NCI-H446 (cell line): ENCODE measurements at places on chromosomes 2 and 18.
A peak's percentile ranks its signal among the peaks of the same experiment; 100 is the strongest.

GRCh38 chr2:202353430-202353829 is 22.7 kb upstream of the BMPR2 start:
- no peak for DNase-seq

DNA sequence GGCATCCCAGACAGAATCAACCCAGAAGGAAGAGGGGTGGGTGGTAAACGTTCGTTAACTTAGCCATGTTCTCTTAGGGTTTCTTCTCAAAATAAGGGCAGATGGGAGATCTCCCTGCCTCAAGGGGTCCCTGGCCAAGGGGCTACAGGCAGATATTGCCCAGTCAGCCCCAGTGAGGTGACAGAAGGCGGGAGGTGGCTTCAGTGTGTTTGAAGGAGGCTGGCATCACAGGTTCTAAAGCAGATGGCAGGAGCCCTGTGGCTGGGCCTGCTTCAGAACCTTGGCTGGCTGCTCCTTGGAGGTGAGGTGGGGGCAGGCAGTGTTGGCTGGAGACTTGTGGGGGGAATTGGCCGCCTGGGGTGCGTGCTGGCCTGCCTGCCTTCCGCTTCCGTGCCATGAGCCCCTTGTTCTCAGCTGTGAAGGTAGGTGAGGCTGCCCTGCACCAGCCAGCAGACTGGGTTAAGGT is 23.5 kb downstream of the HPCAL1 start:
- DNase-seq = peak; percentile 32

GRCh38 chr2:217279556-217279955 is 419.7 kb upstream of the TNP1 start:
- DNase-seq = no peak

DNA sequence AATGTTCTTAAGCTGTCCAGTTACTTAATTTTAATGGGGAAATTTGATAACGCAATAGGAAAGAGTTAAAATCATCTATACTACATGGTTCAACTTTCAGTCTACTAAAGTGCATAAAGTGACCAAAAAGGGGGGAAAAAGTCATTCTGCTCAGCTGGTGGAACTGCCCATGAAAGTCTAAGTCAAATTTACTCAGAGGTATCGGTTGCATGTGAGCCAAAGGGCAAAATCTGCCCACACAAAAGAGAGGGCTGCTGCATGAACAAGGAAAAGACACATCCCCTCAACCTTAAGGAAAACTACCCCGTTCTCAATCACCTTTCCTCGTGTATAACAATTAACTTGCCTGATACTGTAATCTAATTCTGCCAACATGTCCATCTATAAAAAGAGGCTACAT is 126.1 kb downstream of the TCF4 start:
- no peak for DNase-seq

DNA sequence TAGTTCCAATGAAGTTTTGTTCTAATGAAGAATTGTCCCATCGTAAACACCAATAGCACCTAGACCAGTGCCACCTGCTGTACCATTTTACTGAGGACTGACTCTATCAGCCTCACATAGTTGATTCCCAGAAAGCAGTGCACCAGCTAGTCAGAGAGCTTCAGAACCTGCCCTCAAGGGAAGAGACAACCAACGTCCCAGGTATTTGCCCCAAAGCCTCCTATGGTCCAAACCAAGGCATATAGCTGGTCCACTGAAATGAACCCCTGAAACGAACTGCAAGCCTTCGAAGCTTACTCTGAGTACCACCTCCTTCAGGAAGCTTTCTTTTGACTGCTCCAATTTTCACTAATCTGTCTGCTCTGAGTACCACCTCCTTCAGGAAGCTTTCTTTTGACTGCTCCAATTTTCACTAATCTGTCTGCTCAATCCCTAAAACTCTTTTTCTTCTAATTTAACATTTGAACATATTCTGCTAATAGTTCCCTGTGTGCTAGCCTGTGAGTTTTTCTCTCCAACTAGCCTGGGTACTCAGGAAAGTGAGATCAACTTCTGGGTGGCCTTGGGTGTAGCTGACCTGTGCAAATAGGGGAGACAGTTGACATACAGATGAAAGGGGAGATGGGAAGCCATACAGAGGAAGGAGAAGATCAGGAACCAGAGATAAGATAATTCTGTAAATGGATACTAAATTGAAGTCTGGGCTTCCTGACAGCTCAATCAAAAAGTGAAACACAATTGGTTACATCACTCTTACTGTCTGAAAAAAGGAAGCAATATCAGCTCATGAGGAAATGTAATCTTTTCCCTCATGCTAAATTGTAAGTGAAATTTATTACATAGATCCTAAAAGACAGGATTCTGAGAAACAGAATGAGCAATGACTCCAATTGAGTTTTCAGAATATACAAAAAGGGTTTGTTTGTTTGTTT is 33.5 kb upstream of the EML4 start:
- no peak for DNase-seq

DNA sequence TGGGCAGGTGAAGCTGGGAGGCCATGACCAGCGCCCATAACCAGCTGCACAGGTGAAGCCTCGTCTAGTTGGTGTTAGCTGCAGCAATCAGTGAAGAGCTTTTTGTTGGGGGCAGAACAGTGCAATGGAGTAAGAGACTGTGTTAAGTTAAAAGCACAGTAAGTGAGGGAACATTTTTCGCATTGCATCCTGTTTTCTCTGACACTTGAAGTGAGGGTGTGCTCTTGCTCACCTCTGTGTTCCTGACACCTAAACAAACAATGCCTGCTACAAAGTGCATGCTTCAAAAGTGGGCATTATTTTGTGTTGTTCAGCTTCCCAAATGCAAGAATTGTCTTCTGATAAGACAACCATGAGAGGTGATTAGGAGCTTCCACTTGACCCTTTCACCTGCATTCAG is 324.0 kb upstream of the ACVR2A start:
- no peak for DNase-seq

- DNase-seq = no peak
These were observed 132.3 kb downstream of the TTC32 start for GRCh38 chr2:19769513-19769912.

DNA sequence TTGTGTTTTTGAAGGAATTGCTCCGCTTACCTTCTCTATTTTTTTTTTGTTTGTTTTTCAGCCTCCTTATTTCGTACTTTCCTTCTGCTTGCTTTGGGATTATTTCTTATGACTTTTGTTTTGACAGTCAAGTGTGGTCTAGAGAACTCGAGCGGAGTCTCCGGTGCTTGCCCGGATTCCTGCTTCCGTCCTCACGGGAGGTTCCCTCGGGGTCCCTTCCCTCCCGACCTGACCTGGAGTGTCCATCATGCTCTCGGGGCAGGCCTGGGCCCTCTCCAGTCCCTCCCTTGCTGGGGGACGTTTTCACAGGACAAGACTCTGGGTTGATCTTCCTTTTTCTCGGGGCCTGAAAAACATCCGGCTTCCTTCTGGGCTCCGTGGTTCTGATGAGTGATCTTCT is 45.9 kb downstream of the CTDP1 start:
- DNase-seq = no peak

DNA sequence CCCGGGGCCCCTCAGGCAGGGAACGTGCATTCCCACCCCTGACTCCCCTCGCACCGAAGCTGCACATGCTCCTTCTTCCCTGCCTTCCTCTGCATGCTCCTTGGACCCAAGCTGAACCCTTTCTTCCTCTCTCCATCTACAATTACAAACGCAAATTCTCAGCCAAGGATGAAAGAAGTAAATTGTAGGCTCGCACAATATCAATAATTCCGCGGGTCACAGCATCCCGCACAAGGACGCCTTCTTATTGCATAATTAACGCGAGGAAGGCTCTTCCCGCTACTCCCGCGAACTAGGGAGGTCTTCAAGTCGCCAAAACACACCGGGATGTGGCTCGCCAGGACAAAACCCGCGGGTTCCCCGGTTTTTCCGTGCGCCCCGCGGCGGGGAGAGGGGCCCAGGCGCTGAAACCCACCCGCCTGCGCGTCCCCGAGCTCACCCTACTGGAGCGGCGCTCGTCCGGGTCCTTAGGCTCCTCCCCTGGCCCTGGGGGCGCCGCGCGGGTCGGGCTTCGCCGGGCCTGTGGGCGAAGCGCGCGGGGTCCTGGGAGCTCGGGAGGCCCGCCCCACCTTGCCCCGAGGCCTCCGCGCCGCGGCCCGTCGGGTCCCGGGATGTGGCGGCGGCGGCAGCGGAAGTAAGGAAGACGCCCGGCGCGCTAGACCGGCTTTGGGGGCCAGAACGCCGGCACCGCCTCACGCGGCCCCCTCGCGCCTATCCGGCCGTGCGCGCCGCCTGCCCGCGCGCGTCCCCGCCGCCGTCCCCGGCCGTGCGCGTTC is at the start of gene CHST10:
Gene CHST10, minus strand, starts transcription at position 734 of the 776 bp plus-strand sequence. CDS start 10,993 bp downstream, outside the sequence.
- peak; percentile 39 for DNase-seq

GRCh38 chr2:239884875-239885274 is 140.3 kb downstream of the NDUFA10 start:
- no peak for DNase-seq

GRCh38 chr2:218033590-218034496 is 31.0 kb upstream of the TNS1 start:
- DNase-seq = no peak

DNA sequence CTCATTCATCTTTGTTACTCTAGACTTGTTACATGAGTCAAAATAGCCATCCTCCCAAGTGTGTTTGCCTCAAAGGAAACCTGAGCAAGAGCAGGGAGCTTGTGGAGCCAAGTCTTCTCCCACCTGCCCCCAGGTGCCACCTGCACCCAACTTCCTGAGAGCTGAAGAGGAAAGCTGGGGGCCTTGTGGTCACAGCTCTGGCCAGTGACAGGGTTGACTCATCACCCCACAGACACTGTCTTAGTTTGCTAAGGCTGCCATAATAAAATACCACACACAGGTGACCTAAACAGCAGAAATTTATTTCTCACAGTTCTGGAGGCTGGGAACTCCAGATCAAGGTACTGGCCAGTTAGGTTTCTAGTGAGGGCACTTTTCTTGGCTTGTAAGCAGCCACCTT is 99.6 kb downstream of the TPGS2 start:
- DNase-seq = no peak

DNA sequence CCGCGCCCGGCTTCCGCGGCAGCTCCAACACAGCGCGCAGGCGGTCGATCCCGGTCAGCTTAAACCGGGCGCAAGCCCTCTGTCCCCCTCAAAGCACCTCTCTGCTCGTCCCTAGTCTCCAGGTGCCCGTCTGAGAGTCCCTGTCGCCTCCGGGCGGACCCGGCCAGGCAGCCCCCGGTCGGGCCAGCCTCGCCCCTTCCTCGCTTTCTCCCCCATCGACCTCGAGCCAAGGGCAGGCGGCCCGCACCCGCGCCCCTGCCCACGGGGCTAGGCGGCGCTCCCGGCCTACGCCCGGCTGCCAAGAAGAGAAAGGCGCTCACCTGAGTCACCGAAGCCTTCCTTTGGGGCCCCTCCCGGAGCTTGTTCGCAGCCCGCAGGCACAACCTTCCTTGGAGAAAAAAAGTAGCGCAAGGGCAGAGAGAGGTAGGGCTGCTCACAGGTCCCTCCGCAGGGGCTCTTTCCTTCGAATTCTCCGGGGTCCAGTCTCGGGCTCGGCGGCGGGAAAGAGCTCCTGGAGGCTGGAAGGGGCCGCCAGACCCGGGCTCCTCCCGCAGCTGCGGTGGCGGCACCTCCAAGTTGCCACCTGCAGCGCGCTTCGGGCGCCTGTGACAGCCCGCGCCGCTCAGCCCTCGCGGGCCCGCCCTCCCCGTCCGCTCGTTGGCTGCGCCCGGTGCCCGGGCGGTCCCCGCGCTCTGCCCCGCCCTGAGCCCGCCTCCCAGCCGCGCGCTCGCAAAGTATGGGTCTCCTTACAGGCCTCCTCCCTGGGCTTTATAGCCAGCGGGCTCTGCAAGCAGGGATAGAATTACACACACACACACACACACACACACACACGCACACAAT is 86.5 kb upstream of the EPB41L3 start:
- peak; percentile 4 for DNase-seq

DNA sequence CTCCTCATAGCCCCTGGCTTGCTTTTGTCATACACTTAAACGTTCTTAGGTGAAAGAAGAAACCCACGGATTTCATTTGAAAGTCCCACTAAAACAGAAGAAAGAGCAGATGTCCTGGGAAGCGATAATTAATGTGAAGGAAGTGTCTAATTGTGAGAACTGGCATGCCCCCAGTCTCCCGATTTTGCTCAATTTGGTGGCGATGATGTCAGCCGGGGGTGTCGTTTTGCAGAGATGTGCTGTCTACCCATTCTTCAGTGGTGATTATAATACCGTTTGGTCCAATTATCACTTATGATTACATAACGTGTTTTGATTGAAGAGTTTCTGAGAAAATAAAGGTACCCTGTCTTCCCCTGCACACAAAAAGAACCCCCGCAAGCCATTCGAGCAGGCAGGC is 103.1 kb downstream of the RTN4 start:
- no peak for DNase-seq

DNA sequence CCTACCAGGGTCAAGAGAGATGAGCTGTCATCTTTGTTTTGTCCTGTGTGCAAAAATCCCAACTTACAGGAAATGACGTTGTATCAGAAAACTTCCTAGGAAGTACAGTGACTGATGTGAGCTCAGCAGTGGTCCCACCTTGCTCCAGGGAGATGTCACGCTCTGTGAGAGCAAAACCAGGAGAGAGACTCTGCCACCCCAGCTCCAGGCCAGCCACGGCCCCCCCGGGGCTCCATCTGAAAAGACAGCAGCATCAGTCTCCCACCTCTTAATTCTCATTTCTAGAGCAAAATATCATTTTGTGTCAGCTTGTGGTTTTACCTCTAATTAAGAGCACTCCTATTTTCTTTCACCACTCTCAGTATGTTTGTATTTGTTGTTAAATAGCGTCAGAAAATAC is 57.5 kb downstream of the MYL12B start:
- DNase-seq = no peak

DNA sequence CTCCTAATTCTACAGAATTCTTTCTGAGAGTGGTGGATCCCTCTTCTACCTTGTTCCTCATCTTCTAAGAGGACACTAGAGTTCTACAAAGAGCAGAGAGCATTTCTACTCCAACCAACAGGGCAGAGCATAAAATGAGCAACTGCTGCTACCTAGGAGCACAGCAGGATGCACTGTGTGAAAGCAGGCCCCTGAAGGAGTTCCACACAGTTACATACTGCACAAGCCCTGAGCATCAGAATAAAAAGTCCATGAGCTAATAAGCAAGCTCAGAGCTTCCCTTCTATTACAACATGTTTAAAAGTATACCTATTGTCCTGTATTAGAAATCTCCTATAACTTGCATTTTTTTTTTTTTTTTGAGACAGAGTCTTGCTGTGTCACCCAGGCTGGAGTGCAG is 8.4 kb downstream of the FHL2 start:
- DNase-seq = no peak

GRCh38 chr2:79835911-79836310 is 323.1 kb downstream of the CTNNA2 start:
- DNase-seq = no peak

- DNase-seq = no peak
These were observed 198.1 kb upstream of the RBBP8 start for GRCh38 chr18:22734791-22735627.

DNA sequence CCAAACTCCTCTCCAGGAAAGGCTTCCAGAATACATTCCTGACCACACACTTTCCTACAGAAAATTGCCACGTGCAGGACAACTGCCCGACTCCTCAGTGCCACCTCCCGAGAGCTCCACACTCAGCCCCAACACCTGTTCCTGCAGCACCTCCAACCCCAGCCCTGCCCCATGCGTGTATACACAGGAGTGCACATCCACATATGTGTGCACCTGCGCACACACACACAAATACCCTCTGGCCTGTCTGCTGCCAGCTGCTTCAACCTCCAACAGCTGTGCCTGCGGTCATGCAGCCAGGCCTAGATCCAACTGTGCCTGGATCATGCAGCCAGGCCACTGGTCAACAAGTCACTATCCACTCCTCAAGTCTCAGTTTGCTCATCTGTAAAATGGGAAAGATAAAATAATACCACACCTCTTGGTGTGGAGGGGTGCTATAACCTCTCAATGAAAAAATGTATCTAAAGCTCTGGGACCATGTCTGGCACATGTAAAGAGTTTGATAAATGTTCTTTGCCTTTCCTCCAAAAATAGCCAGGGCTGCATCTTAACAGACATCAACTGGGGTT is 152.1 kb upstream of the ID2 start:
- DNase-seq = no peak
